ENCODE measurements at places on chromosomes 7 and 10.

DNA sequence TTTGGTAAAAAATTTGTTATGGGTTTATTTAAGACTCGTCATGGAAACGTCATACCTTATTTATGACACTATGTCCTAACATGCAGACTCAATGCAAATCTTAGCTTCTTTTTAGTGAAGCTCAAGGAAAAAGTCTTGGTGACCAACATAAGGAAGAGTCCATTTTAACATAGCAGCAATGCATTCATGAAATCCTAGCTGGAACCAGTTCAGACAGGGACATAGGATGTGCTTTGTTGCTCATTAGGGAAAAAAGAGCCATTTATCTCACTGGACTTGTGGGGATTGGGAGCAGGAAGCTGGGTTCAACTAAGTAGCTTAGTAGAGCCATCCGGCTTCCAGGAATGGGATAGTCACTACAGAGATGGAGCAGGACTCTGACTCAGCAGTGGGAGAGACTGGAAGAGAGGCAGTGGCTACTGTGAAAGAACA lies 100.7 kb upstream of the DKK1 start:
- no peak for DNase-seq

GRCh38 chr10:103828587-103829197 lies 26.7 kb downstream of the SH3PXD2A start:
- no peak for DNase-seq

GRCh38 chr10:73099141-73099540 lies 2.5 kb upstream of the P4HA1 start:
- DNase-seq, result no peak

GRCh38 chr10:48516911-48517310 lies 88.0 kb downstream of the ARHGAP22 start:
- DNase-seq, result no peak

- peak; percentile 51 for DNase-seq
These were observed 24.9 kb downstream of the MTURN start for GRCh38 chr7:30159698-30160143.

DNA sequence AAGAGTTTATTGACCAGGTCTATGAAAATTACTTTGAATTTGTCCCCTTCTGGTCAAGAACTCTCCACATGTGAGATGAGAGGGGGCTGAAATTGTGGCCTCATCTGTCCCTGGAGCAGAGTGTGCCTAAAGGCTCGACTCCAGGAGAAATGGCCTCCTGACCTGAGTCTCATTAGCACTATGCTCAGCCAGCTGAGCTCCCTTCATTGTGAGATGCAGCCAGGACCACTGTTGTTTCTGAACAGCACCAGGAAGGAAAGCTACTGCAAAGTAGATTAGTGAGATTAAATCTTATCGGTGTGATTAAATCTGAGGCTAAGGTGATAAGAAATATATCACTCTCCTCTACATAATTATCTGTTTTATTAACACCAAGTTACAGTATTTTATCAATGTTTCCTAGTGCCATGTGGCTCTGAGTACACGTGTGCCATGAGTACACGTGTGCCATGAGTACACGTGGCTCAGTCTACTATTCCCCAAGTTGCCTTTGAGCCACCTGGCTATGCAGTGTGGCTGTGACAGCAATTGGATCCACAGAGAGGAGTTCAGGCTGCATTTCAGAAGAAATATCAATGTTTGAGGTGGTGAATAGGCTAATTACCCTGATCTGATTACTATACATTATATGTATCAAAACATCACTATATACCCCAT lies 126.9 kb downstream of the IPMK start:
- DNase-seq, result no peak

GRCh38 chr7:43038254-43038653 lies 74.2 kb upstream of the HECW1 start:
- no peak for DNase-seq

DNA sequence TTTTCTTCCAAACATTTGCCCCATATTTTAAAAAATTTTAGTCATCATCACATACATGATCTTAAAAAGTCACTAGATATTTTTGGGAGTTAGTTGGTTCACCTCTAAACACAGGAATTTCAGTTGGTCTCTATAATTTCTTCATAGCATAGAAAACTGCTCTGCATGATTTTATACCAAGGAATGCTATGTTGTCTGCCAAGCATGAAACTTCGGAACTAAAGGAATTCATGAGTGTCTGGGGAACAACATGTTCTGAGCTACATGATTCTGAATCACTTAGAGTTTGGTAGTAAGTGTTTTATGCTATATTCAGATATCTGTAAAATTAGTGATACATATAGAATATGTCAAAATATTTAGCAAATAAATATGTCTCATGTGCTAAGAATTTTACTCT lies 957.8 kb downstream of the GATA3 start:
- DNase-seq, result no peak

DNA sequence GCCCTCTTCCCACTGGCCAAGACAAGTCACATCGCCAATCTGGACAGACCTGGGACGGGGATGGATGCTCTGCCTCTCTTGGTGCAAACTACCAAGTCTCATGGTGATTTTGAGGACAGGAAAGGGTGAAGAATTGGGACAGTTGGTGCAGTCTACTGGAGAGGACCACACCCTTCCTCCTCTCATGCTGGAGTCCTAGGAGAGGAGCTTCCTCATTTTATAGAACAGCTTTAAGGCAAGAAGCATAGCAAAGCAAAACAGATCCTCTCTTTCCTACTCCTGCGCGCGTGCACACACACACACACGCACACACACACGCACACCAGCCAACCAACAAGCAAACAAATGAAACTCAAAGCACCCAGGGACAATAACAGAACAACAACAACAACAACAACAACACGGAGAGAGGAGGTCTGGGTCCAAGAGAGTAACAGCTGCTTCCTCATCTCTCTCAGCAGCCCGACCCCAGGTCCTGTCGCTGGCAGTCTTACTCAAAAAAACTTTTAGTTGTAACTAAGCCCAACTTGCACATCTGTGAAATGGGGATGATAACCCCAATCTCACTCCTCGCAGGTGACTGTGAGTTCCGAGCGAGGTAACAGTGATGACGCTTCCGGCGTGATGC lies 83.4 kb downstream of the TMEM178B start:
- no peak for DNase-seq

- no peak for DNase-seq
These were observed at the start of gene SH2D4B for GRCh38 chr10:80537736-80538480. TSS of gene SH2D4B (plus strand) at chr10:80537902. CDS start at chr10:80538332, 430 bp downstream.
